Activated CD4-positive, alpha-beta T cell treated with anti-CD3 and anti-CD28 coated beads, Interleukin-2, amount 10 ng/mL, durations not matched to agents 24 days and 14 days (primary cell): ENCODE measurements at places on chromosomes 16 and 17.

DNA sequence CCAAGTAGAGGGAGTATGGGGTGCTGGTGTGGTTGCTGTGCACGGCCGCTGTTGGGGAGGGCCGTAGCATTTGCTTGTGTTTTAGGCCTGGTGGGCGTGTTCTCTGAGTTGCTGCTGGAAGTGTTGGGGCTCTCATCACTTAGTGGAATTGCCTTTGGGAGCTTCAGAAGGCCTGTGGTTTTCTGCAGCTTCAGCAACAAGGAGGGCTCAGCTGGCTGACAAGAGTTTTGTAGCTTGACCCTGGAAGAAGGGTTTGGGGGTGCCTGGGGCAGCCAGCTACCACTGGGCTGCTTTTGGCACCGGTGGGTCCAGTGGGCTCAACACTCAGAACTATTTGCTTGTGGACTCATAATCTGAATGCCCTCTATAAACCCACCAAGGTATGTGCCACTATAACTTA is 30.9 kb downstream of the HAPSTR1 start:
- DNase-seq, result no peak
- H3K27me3 ChIP-seq, result no peaks in the 10 kb centered on the region
- H3K4me3 ChIP-seq, result no peak overlapping the region
- H3K36me3 ChIP-seq, result peaks cover 48% of the 10 kb centered on the region
- peaks cover 36% of the 10 kb centered on the region for H3K4me1 ChIP-seq
- H3K27ac ChIP-seq, result peak overlapping the region; percentile 29

GRCh38 chr16:66262253-66263167 is 104.0 kb upstream of the CDH5 start:
- H3K4me1 ChIP-seq, result peaks cover 3% of the 10 kb centered on the region
- H3K36me3 ChIP-seq, result no peaks in the 10 kb centered on the region
- no peak overlapping the region for H3K27ac ChIP-seq
- no peak for DNase-seq
- H3K4me3 ChIP-seq, result no peak overlapping the region

DNA sequence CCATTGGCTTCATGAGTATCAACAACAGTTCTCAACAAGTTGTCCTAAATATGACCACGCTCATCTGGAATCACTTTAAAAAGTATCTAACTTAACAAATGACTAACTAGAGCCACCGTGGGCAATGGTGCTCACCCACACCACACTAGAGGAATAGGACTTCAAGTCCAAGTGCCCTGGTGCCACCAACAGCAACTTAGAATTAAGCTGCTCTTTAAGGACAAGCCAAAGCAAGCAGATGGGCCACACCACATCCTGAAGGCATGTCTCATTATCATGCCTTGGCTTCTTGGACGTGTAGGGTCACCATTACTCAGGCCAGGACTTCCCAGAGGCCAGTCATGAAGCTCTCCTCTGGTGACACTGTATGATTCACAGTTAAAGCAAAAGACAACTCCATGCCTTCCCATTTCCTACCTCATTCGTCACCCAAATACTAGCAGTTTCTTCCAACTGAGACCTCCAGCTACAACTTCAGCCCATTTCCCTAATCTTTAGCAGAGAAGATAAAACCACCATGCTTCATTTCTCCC is 9.4 kb upstream of the SLC6A4 start:
- H3K4me1 ChIP-seq, result no peaks in the 10 kb centered on the region
- H3K36me3 ChIP-seq, result peaks cover 33% of the 10 kb centered on the region
- no peak for DNase-seq
- no peak overlapping the region for H3K4me3 ChIP-seq
- H3K27me3 ChIP-seq, result peaks cover 6% of the 10 kb centered on the region

GRCh38 chr17:49603238-49603637 is 27.6 kb downstream of the NXPH3 start:
- no peak for DNase-seq
- H3K27me3 ChIP-seq, result no peaks in the 10 kb centered on the region
- H3K4me1 ChIP-seq, result peaks cover 2% of the 10 kb centered on the region
- no peak overlapping the region for H3K4me3 ChIP-seq
- H3K36me3 ChIP-seq, result peaks cover 45% of the 10 kb centered on the region
- no peak overlapping the region for H3K27ac ChIP-seq

GRCh38 chr16:48394355-48394703 is 9.1 kb upstream of the SIAH1 start:
- DNase-seq, result no peak
- H3K4me1 ChIP-seq, result peaks cover 5% of the 10 kb centered on the region
- no peaks in the 10 kb centered on the region for H3K27me3 ChIP-seq
- peak overlapping the region; percentile 25 for H3K27ac ChIP-seq
- H3K36me3 ChIP-seq, result no peaks in the 10 kb centered on the region
- no peak overlapping the region for H3K4me3 ChIP-seq

DNA sequence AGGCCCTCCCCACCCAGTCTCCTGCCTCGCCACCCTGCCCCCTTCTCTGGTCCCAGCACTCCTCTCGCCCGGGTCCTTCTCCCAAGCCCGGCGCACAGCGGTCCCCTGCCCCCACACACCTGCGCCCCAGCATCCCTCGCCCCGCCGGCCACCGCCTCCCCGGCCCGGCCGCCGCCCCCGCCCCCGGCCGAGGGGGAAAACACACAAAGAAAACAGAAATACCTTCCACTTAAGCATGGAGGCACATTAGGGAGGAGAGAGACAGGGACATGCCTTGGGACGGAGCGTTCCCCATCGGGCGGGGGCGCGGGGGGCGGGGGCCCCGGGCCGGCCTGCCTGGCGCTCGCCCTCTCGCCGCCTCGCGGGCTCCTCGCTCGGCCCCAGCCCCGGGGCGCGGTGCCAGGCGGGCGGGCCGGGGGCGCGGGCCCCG is 326 bp downstream of the SRCIN1 start:
- no peak for DNase-seq
- no peaks in the 10 kb centered on the region for H3K36me3 ChIP-seq
- peaks cover 71% of the 10 kb centered on the region for H3K27me3 ChIP-seq
- peak overlapping the region; percentile 80 for H3K4me3 ChIP-seq

DNA sequence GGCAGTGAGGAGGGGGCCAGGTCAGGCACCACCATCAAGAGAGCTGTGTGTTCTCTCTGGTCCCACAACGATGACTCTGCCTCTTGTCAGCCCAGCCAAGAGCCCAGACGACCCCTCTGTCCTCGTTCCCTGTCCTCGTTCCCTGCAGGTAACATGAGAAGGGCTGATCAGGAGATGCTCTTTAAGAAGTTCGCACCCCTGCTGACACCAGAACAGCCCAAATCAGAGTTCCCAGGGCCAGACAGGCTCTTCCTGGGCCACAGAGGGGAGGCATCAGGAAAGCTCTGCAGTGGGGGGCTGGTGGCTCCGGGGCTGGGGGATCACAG is 13.5 kb upstream of the DNAI2 start:
- no peak for DNase-seq
- H3K4me3 ChIP-seq, result no peak overlapping the region
- H3K4me1 ChIP-seq, result no peaks in the 10 kb centered on the region
- H3K27me3 ChIP-seq, result no peaks in the 10 kb centered on the region
- no peak overlapping the region for H3K27ac ChIP-seq
- no peaks in the 10 kb centered on the region for H3K36me3 ChIP-seq

- no peak for DNase-seq
- peaks cover 17% of the 10 kb centered on the region for H3K36me3 ChIP-seq
- no peaks in the 10 kb centered on the region for H3K27me3 ChIP-seq
- H3K27ac ChIP-seq, result no peak overlapping the region
Observed at GRCh38 chr17:81252326-81252986, 13.3 kb downstream of the NDUFAF8 start.

DNA sequence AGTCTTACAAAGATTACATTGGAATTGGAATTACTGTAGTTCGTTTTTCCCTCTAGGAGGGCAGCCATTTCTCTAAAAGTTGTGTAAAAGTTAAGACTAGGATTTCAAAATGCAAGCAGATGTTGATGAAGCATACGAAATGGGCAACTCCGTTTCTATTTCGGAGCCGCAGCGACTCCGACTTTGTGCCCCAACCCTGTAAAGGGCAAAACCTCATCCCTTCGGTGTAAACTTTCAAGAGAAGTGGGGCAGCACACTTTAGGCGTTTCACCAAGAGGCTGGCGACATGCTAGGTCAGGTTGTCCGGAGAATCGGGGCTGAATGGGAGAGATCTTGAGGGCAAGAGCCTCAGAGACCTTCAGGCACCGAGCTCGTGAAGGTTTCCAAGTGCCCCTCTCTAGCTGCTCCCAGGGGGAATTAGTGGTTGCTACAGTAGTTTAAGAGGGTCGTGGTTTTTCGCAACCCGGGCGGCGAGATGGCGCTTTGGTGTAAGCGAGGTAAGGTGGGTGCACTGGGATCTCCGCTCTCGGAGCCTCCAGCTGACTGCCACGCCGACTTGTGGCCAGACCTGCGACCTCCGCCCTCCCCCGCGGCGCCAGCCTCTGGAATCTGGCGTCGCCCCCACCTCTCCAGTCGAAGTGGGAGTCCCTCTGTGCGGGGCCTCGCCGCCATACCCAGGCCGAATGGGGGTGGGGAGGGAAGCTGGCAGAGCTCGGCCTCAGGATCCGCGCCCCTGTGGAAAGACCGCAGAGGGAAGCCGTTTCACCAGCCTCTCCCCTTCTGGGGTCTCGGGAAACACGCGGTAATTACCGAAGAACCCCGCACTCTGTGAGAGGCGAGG is 1.0 kb upstream of the HEXIM2 start:
- H3K4me3 ChIP-seq, result peak overlapping the region; percentile 99
- DNase-seq, result peak; percentile 88
- peaks cover 29% of the 10 kb centered on the region for H3K36me3 ChIP-seq
- H3K27me3 ChIP-seq, result no peaks in the 10 kb centered on the region

DNA sequence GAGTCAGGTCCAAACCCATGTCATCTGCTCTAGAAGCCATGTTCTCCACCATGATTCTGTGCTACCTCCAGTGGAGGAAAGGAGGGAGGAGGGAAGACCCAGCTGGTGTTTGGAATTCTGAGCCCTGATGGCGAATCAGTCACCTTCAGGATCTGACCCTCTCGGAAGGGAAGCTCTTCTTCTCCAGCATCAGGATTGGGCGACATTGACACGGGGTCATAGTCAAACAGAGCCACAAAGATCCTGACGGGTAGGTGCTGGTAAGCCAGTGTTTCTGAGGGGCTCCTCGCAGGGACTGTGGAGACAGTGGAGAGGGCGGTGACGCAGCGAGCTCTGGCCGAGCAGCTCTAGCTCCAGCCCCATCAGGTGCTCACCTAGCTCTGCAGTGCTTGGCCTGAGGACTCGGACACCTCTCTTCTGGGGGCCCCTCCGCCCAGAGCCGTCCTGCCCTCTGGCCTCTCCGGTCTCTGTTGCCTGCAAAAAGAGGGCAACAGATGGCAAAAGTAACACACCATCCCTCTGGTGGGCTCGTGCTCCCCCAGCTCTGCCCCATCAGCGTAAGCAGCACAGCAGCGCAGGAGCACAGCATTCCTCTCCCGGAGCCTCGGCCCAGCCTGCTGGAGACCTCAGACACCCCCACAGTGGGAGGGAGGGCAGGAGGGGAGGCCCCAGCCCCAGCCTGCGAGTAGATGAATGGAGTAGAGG is 21.0 kb downstream of the TSPOAP1 start:
- H3K27me3 ChIP-seq, result no peaks in the 10 kb centered on the region
- H3K4me1 ChIP-seq, result no peaks in the 10 kb centered on the region
- H3K4me3 ChIP-seq, result no peak overlapping the region
- H3K36me3 ChIP-seq, result peaks cover 26% of the 10 kb centered on the region
- DNase-seq, result peak; percentile 57

- DNase-seq, result no peak
- H3K4me1 ChIP-seq, result peaks cover 4% of the 10 kb centered on the region
- no peak overlapping the region for H3K27ac ChIP-seq
- H3K27me3 ChIP-seq, result no peaks in the 10 kb centered on the region
- no peaks in the 10 kb centered on the region for H3K36me3 ChIP-seq
Observed at GRCh38 chr16:75217389-75217851, 1.4 kb upstream of the CTRB1 start.

DNA sequence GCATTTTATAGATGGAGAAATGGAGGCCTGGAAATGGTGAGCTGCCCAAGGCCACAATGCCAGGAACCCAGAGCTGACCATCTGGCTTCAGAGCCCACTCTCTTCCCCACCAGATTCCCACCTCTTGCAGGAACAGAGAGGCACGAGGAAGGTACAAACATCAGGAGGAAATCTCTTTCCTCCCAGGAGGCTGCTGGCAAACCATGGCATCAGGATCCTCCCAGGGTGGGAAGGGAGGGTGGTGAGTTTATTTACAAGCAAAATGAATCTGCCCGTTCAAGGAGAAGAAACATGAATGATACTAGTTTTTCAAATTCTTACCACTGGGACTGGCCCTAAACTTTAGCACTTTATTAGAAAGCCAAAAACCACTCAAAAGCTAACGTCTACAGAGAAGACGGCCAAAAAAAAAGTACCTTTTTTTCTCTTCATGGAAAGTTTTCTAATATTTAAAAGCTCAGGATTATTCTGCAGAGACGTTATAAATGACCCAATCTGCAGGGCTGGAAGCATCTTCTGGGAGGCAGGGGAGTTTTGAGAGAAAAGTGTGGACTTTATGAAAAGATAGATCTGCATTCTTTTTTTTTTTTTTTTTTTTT is 79.1 kb downstream of the NXN start:
- no peaks in the 10 kb centered on the region for H3K36me3 ChIP-seq
- no peak for DNase-seq
- H3K4me3 ChIP-seq, result no peak overlapping the region
- no peaks in the 10 kb centered on the region for H3K4me1 ChIP-seq
- no peak overlapping the region for H3K27ac ChIP-seq

DNA sequence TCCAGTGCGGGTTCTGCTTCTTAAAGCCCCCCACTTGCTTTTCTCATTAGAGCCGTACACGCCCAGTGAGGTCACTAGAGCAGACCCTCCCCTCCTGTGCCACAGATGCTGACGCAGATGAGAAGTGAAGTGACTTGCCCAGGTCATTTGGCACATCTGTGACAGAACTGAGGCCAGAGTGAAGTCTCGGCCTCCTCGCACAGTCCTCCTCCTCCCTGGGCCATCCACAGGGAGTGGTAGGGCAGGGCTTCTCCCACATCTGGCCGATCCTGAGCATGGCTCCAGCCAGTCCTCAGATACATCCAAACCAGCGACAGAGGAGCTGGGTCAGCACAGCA is 15.3 kb upstream of the TBX2 start:
- no peaks in the 10 kb centered on the region for H3K4me1 ChIP-seq
- no peak overlapping the region for H3K27ac ChIP-seq
- H3K4me3 ChIP-seq, result no peak overlapping the region
- H3K36me3 ChIP-seq, result no peaks in the 10 kb centered on the region
- no peaks in the 10 kb centered on the region for H3K27me3 ChIP-seq
- no peak for DNase-seq

DNA sequence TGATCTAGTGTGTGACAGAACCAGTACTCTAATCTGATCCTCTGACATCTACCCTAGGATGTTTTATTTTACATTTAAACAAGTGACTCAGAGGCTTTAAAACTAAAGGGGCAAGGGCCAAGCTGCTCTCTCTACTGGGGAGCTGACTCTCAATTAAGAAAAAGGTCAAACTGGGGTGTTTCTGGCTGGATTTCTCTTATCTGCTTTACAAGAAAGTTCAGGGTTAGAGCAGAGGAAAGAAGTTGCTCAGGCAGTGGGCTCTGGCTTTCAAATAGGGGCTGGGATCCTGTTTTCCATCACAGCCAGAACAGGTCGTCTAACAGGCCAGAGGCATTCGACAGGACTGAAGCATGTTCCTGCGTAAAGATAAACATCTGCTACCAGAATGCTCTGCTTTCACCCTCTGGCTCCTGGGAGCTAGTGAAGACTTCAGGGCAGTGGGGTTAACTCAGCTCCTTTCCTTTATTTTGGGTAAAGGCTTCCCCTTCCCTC is 8.5 kb downstream of the MMP28 start:
- H3K4me3 ChIP-seq, result no peak overlapping the region
- no peaks in the 10 kb centered on the region for H3K36me3 ChIP-seq
- H3K27ac ChIP-seq, result no peak overlapping the region
